ENCODE measurements at places on chromosomes 11 and 22.

DNA sequence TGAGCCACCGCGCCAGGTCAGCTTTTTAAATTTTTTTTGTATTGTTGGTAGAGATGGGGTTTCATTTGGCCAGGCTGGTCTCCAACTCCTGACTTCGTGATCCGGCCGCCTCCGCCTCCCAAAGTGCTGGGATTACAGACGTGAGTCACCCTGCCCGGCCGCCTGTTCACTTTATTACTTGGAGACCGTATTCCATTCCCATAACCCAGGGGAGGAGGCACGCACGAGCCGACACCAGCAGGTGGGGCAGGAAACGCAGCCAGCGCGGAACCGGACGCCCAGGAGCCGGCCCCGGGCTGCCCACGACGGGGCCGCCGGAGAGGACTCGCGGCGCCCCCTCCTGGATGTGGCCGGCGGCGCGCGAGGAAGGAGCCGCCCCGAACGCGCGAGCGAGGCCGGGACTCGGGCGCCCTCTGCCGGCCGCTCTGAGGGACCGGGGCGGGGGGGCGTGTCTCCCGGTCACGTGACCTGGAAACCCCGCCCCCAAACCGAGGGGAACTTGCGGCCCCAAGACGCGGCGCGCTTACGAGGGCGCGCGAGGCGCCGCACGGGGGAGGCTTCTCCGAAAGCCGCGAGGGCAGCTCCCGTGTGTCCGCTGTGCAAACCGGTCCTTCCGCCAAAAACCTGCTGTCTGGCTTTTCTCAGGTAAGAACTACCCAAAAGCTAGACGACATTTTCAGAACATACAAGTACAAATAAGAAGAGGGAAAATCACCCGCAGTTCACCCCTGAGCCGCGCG lies 11.6 kb upstream of the RNH1 start:
- H3K4me3 ChIP-seq, result no peak overlapping the region
- peaks cover 3% of the 10 kb centered on the region for H3K4me1 ChIP-seq
- peak; percentile 97 for DNase-seq
- no peaks in the 10 kb centered on the region for H3K27me3 ChIP-seq
- peaks cover 7% of the 10 kb centered on the region for H3K36me3 ChIP-seq

DNA sequence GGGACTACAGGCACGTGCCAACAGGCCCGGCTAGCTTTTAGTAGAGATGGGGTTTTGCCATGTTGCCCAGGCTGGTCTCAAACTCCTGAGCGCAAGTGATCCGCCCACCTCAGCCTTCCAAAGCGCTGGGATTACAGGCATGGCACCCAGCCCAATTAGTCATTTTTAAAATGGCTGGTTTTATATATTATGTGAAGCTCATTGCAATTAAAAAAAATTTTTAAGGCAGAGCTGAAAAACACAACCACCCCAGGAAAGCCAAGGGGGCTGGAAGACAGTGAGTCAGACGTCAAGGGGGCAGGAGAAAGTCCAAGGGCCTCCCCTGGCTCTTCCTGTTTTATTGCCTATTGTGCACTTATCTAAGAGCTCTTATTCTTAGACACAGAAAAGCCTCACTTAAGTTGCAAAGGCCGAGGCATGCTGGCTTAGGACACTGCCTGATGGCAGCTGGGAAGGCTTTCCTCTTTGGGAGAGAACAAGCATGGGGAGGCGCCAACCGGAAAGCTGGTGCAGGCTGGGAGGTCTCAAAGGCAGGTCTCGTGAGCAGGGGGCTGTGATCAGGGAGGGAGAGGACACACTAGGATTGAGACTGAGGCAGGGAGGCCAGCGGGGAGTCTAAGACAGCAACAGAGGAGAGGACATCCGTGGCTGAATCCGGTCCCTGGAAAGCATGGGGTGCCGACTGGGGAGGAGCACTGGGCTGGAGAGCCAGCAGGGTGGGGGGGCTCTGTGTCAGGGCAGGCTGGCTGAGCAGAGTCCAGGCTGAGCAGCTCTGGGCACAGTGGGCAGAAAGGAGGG lies 11.1 kb upstream of the OSM start:
- DNase-seq, result no peak
- H3K4me1 ChIP-seq, result no peaks in the 10 kb centered on the region
- no peak overlapping the region for H3K4me3 ChIP-seq
- no peaks in the 10 kb centered on the region for H3K27me3 ChIP-seq
- no peak overlapping the region for H3K27ac ChIP-seq
- peaks cover under 1% of the 10 kb centered on the region for H3K36me3 ChIP-seq

DNA sequence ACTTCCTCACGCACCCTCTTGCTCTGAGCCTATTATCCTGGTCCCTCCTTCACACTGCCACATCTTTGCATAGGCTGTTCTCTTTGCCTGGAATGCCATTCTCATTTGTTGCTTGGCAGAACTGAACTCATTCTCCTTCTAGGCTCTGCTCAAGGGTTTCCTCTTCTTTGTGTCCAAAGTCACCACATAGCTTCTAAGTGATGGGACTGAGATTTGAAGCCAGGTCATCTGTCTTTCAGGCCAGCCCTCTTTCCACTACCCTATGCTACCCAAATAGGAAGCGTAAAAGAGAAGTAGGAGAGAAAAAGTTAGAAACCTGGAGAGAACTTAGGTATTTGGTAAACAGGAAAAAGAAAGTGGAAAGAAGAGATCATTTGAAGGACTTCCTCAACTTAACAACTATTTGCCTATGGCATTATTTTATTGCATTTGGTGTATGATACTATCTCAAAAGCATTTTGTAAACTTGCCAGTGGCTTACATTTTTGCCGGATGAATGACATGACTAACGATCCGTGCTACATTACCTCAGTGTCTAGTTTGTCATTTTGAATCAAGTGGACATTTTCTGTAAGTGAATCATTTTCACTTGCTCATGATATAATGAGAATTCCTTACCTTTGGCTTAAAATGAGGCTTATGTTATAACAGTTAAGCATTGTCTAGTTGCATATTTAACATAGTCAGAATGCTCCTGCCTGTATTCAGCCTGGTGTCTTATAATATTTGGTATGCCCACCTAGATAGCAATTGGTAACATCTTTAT lies 18.5 kb downstream of the NF2 start:
- H3K27ac ChIP-seq, result no peak overlapping the region
- H3K4me3 ChIP-seq, result no peak overlapping the region
- peak; percentile 97 for DNase-seq
- peaks cover 3% of the 10 kb centered on the region for H3K4me1 ChIP-seq
- no peaks in the 10 kb centered on the region for H3K27me3 ChIP-seq
- no peaks in the 10 kb centered on the region for H3K36me3 ChIP-seq

DNA sequence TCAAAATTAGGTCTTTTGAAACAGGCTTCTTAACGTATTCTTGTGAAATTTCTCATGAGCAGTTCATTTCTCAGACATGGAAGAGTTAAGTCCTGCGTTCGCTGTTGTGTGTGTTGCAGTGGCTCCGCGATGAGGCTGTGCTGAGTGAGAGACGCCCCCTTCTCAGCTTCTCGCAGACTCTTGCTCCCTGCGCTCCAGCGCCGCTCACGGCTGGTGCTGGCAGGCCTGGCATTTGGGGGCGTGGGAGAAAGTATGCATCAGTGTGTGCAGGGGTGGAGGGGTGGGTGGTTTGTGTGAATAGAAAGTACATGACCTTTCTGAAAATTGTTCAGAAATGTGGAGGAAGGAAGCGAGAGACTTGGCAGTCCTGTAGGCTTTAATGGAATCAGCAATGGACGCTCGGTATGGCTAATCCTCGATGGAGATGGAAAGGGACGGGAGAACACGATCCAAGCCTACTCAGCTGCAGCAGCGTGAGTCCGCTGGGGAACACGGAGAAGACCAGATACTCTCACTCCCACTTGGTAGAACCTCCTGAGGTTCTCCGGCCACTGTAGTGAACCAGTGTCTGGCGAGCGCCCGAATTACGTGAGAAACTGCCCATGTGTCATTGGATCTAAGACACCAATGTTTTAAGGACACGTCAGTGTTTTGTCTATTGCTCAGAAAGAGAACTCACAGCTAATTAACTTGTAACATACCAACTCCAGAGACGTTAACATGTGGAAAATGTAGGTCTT lies 5.9 kb downstream of the TAB1 start:
- no peak for DNase-seq
- H3K4me3 ChIP-seq, result no peak overlapping the region
- peaks cover 2% of the 10 kb centered on the region for H3K36me3 ChIP-seq
- H3K27me3 ChIP-seq, result no peaks in the 10 kb centered on the region

GRCh38 chr11:110065189-110065588 lies 28.0 kb upstream of the ZC3H12C start:
- no peaks in the 10 kb centered on the region for H3K36me3 ChIP-seq
- H3K27ac ChIP-seq, result no peak overlapping the region
- H3K4me3 ChIP-seq, result no peak overlapping the region
- no peak for DNase-seq
- H3K27me3 ChIP-seq, result no peaks in the 10 kb centered on the region

GRCh38 chr11:30333405-30333804 lies 10.5 kb downstream of the ARL14EP start:
- no peak overlapping the region for H3K27ac ChIP-seq
- peaks cover 13% of the 10 kb centered on the region for H3K36me3 ChIP-seq
- no peaks in the 10 kb centered on the region for H3K4me1 ChIP-seq
- no peaks in the 10 kb centered on the region for H3K27me3 ChIP-seq
- no peak overlapping the region for H3K4me3 ChIP-seq
- DNase-seq, result no peak

DNA sequence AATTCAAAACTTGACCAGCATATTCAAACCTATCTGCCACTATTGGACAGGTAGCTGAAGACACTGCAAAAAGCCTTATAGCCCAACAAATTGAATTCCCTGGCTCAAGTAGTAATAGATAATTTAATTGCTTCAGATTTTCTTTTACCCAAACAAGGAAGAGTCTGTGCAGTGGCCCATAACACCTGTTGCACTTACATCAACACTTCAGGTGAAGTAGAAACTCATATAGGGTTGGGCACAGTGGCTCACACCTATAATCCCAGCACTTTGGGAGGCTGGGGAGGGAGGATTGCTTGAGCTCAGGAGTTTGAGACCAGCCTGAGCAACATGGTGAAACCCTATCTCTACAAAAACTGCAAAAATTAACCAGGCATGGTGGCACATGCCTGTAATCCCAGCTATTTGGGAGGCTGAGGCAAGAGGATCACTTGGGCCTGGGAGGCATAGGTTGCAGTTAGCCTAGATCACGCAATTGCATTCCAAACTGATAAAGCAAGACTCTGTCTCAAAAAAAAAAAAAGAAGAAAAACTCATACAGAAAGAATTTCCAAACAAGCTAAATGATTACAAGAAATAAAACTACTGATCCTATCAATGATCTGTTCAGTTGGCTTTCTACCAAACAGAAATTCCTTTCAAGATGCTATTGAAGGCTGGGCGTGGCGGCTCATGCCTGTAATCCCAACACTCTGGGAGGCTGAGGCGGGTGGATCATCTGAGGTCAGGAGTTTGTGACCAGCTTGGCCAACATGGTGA lies 9.5 kb downstream of the FOLR3 start:
- no peaks in the 10 kb centered on the region for H3K36me3 ChIP-seq
- H3K4me3 ChIP-seq, result no peak overlapping the region
- no peaks in the 10 kb centered on the region for H3K4me1 ChIP-seq
- DNase-seq, result peak; percentile 95

- H3K4me1 ChIP-seq, result peaks cover 7% of the 10 kb centered on the region
- DNase-seq, result no peak
- H3K27ac ChIP-seq, result no peak overlapping the region
- no peak overlapping the region for H3K4me3 ChIP-seq
- no peaks in the 10 kb centered on the region for H3K27me3 ChIP-seq
- H3K36me3 ChIP-seq, result no peaks in the 10 kb centered on the region
Observed at GRCh38 chr22:27636716-27637508, 164.6 kb downstream of the MN1 start.

DNA sequence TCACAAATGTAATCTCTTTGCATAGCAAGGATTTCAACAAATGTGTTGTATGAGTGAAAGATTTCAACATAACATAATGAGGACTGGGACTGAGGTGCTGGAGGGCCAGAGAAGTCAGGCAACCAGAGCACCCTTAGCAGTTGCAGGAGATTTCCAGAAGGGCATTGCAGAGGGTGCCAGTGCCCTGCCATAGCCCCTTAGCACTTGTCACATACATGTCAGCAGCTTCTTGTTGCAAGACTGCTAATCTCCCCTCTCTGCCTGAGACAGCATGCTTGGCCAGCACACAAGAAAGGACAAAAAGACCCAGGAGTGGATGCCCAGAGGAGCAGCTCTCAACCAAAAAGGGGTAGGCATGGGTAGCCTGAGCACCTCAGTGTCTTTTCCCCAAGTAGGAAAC lies 43.2 kb downstream of the BBOX1 start:
- H3K36me3 ChIP-seq, result no peaks in the 10 kb centered on the region
- H3K4me3 ChIP-seq, result no peak overlapping the region
- no peak for DNase-seq
- H3K27ac ChIP-seq, result no peak overlapping the region
- no peaks in the 10 kb centered on the region for H3K27me3 ChIP-seq
- no peaks in the 10 kb centered on the region for H3K4me1 ChIP-seq

GRCh38 chr11:24082241-24082640 lies 414.6 kb upstream of the LUZP2 start:
- no peak for DNase-seq
- H3K36me3 ChIP-seq, result no peaks in the 10 kb centered on the region
- no peaks in the 10 kb centered on the region for H3K4me1 ChIP-seq
- no peak overlapping the region for H3K27ac ChIP-seq

DNA sequence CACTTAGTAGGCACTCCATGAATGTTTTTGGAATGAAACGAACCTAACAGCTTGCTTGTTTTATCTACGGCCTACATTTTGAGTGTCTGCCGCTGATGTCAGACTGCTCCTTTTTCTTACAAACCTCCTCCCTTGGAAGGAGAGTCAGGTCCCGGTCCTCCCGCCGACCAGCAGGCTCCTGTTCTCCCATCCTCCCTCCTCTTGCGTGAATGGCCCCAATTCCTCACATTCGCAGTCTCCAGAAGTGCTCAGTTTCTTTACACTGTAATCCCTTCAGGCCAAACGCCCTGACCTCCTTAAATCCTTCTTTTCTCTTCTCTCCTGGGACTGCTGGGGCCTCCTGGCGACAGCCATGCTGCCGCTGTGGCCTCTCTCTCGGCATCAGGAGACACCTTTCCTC lies 82.6 kb upstream of the CSNK2A3 start:
- H3K36me3 ChIP-seq, result no peaks in the 10 kb centered on the region
- no peaks in the 10 kb centered on the region for H3K27me3 ChIP-seq
- no peaks in the 10 kb centered on the region for H3K4me1 ChIP-seq
- no peak overlapping the region for H3K4me3 ChIP-seq
- no peak for DNase-seq
- no peak overlapping the region for H3K27ac ChIP-seq

DNA sequence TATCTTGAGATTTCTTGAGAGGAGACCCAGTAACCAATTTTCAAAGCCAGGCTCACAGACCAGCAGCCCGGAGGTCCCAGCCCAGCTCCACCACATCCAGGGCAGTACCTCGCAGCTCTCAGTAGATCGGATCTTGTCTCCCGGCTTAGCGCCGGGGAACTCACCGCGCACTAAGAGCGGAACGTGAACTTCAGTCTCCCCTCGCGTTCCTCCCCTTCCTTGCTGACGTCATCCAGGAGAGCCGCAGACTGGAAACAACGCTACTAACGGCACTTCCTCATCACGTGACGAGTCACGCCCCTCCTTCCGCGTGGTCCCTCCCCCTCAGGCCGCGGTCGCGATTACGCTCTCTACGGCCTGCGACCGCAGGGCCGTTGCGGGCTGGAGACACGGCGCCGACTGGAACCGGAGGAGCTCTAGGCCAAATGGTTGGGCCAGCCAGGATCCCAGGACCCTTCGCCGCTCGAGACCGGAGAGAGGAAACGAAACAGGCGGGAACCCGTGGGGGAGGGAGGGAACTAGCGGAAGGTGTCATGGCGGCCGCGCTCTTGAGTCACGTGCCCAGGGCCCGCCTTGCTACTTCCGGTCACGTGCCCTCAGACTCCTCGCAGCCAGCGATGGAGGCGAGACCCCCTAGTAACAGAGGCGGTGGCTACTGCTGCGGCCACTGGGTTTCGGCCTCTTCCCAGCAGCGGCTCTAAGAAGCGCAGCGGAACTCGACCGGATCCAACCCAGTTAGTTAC lies at the start of the genes GTF2H1 and HPS5:
GTF2H1 (plus strand) TSS at position 599 of the 743 bp plus-strand sequence. CDS start 10,508 bp downstream, outside the sequence.
HPS5 (minus strand) TSS at position 172 of the 743 bp plus-strand sequence. CDS start 4,282 bp downstream, outside the sequence.
- peak within 1 kb of the TSS; percentile 88 for H3K27ac ChIP-seq
- H3K4me3 ChIP-seq, result peak within 1 kb of the TSS; percentile 96
- H3K36me3 ChIP-seq, result no peaks in the 10 kb centered on the region
- H3K4me1 ChIP-seq, result peaks cover 7% of the 10 kb centered on the region
- no peaks in the 10 kb centered on the region for H3K27me3 ChIP-seq

Data from trophoblast cell (in vitro differentiated cells and primary cell).